ENCODE measurements at places on chromosomes 2 and 18.

DNA sequence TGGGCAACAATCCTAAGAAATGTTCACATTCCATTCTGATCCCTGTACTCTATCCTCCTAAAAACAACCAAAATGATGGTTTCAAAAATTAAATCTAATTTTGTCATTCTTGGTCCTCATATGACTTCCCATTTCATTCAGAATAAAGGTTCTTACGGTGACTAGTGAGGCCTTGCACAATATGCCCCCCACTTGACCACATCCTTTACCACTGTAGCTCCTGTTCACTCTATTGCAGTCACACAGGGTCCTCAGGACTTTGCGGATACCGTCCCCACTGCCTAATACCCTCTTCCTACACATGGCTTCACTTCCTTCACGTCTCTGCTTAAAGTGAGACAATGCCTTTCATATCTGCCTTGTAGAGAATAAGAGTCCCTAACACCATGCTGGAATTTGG is 1058.7 kb upstream of the KLHL29 start:
- DNase-seq = no peak

- DNase-seq = no peak
Measured at GRCh38 chr2:205937211-205937610, 148.8 kb downstream of the INO80D start.

GRCh38 chr2:78418021-78418420 is 607.5 kb upstream of the REG3G start:
- DNase-seq = no peak

GRCh38 chr2:240443891-240444301 is 8.4 kb downstream of the GPC1 start:
- no peak for DNase-seq

GRCh38 chr2:160063879-160064612 is 1.6 kb upstream of the PLA2R1 start:
- no peak for DNase-seq

DNA sequence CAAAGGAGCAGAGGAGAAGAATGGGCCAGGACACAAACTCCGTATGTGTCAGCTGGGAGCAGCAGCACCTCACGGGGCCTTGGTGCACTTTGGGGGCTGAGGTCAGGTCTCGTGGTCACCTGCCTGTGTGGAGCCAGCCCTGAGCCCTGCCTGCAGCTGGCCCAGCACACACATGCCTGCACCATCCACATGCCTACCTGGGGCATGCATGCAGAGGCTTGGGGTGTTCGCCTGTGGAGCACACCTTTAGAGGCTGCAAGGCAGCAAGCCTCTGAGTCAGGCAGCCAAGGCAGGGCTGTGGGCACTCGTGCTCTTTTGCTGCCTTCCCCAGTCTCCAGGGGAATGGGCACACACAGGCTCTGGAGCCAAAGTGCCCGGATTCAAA is 36.0 kb downstream of the ARHGEF4 start:
- no peak for DNase-seq

GRCh38 chr2:71669628-71670429 is 216.5 kb downstream of the DYSF start:
- no peak for DNase-seq

DNA sequence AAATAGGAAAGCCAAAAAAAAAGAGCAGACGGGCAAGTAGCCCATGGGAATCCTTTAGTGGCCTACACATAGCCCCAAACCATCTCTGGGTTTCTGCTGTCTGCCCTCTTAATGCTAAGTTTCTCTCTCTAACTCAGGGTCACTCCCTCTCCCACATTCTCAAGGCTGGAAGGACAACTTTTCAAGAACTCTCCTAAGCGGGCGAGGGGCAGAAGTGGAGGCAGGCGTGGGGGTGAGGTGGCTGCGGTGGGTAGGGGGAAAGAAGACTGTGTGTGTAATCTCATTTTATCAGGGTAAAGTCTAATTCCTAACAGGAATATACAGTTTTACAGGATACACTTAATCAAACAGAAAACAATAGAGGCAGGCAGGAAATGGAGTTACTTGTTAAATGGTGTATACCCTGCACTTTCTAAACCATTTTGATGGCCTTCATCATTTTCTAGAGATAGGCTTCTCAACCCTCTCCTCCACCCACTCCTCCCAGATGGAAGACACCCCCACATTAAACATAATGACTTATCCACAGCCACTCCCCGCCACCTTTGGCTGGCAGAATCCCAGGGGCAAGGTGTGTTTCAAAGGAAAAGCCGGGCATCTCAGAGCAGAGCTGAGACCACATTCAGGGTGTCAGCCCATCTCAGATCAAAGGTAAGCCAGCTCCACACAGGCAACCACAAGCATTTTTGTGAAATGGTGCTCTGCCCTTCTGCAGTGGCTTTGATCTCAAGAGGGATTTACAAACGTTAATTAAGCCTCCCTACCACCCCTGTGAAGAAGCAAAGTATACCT is 6.8 kb downstream of the SMAD7 start:
- no peak for DNase-seq

- no peak for DNase-seq
Measured at GRCh38 chr2:61380056-61380881, 90.6 kb downstream of the USP34 start.

GRCh38 chr2:189165656-189166380 is 13.7 kb downstream of the COL5A2 start:
- no peak for DNase-seq

- no peak for DNase-seq
Measured at GRCh38 chr2:58812771-58813344, 571.7 kb upstream of the FANCL start.

GRCh38 chr18:70499218-70499691 is 210.4 kb downstream of the SOCS6 start:
- no peak for DNase-seq

DNA sequence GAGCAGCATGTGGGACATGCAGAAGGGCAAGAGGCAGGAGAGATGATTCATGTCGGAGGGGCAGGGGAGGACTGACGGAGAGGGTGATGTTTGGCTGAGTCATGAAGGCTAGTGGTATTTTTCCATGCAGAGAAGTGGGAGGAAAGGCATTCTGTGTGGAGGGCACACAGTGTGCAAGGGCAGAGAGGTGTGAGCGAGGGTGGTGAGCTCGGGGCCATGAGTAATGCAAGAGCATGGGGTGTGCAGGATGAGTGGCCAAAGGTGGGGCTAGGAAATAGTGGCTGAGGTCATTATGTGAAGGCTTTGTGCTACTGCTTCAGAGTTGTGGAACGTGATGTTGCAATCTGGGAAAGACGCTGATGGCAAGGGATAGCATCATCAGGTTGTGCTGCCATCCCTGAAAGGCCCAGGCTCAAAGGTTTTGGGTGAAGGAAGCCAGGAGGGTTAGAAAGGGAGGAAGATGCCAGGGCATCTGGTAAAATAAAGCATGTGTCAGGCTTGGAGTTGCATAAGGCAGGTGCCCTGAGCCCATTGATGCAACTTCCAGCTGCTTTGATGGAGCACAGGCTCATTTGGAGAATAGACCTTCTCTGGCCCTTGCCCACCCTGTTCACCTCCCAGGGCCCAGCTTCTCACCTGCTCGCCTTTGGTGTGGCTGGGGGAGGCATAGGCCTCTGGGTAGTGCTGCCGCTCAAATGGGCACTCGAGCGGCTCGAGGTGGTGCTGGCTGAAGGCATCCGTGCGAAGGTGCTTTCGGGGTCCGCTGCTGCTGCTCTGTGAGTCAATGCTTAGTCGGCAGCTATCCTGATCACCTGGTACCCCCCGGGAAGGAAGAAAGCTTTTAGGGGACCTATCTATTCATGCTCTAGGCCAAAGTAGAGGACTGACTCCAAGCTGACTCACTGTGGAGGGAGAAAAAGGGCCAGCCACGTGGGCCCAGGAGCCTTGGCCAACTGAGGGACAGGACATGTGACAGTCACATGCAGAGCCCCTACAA is 37.5 kb downstream of the PAX8 start:
- DNase-seq = no peak

- DNase-seq = no peak
Measured at GRCh38 chr2:2007551-2008501, 263.5 kb upstream of the PXDN start.

DNA sequence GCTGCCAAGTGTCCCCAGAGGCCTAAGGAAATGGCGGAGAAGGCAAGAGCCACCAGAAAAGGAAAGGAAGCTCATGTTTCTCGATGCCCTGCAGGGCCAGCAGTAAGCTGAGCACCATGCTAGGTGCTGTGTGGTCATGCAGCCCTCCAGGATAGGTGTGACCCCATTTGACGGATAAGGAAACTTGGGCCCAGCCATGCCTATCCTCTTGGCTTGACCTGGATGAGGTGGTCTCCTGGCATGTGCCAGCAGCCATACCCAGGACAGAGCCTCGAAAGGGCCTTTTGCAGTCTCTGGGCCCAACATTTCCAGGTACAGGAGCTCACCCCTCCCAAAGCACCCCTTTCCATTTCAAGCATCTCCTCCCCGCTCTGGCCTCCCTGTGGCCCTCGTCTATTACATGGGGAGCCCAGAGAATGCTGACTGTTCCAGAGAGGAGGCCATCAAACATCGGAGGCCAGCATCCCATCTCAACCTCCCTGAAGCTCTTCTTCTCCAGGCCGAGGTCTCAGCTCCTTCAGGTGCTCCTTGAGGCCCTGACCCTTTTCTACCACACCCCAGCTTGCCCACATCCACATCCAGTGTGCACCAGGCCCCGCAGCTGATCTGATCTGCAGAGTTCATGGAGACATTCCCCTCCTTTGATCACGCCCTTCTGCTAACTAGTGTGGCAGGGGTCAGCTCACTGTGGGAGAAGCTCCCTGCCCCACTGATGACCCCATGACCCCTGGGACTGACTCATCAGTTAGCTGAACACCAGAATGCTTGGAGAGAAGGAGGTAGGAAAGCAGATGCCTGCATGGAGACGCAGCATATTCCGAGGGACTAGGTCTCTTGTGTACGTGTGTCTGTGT is 208.4 kb downstream of the TNS1 start:
- DNase-seq = no peak

DNA sequence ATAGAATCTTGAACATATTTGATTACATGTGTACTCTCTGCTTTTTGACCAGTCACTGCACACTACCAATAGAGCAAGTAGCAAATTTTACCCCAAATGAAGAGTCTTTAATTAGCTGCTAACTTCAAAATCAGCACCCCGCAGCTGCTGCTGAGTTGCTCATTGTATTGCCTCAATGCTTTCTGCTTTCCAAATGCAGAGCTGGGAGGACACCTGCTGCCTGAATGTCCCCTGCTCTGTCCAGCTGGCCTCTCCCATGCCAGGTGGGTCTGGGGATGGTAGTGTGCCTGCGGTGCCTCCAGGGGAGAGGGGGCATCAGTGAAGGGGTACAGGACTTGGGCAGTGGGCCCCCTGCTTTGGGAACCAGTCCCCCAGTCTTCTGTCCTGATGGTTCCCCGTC is 184.8 kb downstream of the PRKCE start:
- no peak for DNase-seq

GRCh38 chr2:43415592-43415991 is 180.2 kb downstream of the THADA start:
- DNase-seq = no peak

DNA sequence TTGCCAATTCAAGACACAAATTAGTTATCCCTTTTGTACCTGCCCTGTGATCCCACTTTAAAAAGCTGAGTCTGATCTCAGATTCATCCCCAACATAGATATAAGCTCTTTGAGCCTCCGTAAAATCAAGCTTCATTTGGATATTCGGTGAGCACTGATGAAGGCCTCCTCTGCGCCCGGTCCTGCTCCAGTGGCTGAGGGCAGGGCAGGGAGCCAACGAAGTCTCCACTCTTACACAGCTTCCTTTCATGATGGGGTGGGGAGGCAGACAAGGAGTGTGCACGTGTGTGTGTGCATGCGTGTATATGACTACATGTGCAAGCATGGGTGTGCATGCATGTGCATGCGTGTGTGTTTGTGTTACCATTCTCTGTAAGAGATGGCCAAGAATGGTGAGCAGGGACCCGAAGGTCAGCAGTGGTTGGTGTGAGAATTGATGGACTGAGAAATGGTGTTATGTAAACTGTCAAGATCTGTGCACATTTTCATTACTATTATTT is 43.6 kb downstream of the IL1RL2 start:
- no peak for DNase-seq

GRCh38 chr2:144708626-144709025 is 188.7 kb upstream of the ZEB2 start:
- no peak for DNase-seq

GRCh38 chr2:80499095-80499494 is 194.5 kb upstream of the LRRTM1 start:
- DNase-seq = no peak

DNA sequence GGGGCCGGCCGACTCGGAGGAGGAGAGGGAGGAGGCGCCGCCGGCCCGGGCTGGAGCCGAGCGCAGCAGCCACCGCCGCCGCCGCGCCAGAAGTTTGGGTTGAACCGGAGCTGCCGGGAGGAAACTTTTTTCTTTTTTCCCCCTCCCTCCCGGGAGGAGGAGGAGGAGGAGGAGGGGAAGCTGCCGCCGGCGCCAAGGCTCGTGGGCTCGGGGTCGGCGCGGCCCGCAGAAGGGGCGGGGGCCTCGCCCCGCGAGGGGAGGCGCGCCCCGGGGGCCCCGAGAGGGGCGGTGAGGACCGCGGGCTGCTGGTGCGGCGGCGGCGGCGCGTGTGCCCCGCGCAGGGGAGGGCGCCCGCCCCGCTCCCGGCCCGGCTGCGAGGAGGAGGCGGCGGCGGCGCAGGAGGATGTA is 316 bp downstream of the CRIM1 start:
- no peak for DNase-seq

GRCh38 chr2:27198627-27199026 is 13.2 kb upstream of the ATRAID start:
- DNase-seq = no peak

- DNase-seq = no peak
Measured at GRCh38 chr2:234072454-234072853, 22.0 kb downstream of the SPP2 start.

DNA sequence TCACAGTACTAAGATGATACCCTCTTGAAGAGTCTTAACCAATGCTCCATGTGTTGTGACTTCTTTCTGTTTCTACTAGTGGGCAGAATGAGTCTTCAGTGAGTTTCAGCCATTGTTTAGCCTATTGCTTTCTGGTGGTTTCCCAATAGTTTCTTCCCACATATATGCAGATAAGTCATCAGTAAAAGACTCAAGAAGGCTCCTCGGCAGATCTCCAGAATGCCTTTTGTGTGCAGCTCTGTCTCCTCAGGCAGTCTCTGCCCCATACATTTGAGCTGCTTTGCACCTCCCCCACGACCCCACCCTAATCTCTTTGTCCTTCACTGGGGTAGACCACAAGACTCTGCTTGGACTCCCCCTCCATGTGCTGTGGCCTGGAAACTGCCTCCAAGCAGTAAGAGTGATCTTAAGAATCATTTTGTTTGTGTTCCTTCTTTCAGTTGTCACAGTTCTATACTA is 71.6 kb upstream of the CHRNA1 start:
- no peak for DNase-seq
